ENCODE measurements at places on chromosomes 12 and 14.

- no peak for DNase-seq
Measured at GRCh38 chr14:91392623-91393303, 24.9 kb downstream of the CCDC88C start.

DNA sequence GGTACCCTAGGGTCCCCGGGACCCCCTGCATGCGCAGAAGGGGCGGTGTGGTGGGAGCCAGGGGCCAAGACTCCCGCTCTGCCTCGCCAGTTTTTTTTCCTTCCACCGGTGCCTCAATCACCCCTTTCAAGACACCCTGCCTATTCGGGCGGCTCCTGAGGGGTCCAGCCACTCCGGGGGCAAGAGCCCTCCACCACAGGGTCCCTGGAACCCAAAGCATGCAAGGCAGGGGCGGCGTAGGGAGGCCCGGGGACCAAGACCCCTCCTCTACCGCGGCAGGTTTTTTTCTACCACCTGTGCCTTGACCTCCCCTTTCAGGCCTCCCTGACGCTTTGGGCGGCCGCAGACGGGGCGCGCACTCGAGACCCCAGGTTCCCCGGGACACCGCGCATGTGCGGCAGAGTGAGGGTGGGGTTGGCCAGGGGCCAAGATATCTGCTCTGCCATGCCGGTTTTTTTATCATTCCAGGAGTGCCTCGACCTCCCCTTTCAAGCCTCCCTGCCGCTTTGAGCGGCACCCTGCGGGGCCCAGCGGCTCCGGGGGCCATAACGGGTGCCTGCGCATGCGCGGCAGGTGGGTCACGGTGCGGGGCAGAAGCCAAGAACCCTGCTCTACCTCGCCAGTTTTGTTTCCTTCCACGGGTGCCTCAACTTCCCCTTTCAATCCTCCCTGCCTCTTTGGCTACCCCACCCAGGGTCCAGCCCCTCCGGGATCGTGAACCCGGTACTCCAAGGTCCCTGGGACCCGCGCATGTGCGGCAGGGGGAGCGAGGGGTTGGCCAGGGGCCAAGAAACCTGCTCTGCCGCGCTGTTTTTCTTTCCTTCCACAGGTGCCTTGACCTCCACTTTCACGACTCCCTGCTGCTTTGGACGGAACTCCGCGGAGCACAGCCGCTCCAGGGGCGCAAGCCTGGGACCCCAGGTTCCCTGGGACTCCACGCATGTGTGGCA, 328.1 kb downstream of the ALG10 start:
- DNase-seq: no peak

DNA sequence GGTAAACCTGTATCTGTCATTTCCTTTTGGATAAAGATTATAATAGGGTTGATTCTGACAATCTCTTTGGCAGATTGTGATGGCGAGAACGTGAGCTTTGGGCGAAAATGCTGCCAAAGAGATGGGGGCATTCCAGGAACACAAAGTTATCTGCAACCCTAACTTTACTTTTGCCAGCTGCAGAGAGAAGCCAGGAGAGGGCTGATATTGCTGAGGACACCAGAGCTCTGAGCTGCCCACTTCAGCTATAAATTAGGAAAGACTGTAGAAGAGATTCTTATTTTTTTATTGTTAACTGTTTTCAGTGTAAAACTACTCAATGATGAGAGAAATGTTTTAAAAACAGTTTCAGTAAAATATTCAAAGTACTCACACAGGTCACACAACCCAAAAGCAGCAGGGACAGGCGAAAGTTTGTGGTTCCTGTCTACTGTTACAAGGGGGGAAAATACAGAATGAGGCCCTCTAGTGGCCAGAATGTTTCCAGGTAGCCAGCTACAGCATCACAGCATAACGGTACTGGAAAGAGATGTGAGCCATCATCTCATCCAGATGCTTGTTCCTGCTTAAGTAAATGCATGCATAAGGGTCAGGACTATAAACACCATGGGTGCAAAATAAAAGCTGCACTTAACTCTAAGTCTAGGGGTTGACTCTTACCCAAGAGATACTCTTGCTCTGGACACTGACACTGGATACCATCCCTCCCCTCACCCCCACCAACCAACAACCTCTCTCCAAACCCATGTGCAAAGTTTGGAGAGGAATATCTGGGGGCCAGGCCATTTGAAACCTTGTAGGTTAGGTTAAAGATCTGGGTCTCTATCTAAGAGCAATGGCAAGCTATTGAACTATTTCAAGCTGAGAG, 498.4 kb downstream of the RMST start:
- DNase-seq: peak; percentile 8

GRCh38 chr14:75794615-75795038, 133.6 kb downstream of the TTLL5 start:
- DNase-seq: peak; percentile 76

- DNase-seq: no peak
Measured at GRCh38 chr14:91516663-91517388, 6.7 kb upstream of the PPP4R3A start.

GRCh38 chr14:95946867-95947266, 70.2 kb downstream of the TUNAR start:
- DNase-seq: peak; percentile 1

DNA sequence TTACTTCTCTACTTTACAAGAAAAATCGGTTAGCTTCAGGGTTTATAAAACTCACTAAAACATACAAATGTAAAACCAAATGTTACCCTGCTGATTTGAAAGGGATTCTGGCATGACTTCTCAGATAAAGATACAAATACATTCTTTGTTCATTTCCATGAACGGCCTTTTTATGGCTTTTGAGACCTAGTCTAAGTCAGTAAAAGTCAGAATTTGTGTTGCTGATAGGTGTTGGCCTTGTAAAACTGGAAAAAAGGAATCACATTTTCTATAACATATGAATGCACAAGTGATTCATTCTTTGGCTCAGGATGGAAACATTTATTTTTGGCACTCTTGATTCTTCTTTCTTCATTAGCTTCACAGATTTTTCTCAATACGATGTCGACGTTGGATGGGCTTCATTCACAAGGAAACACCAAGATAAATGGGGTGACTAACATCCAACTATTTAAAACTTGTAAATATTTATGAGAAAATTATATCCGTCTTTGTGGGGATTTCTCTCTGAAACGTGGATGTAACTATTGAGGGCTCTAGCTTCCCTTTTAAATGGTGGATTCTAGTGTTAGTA, 27.0 kb upstream of the CPM start:
- peak; percentile 32 for DNase-seq

GRCh38 chr12:3170423-3171194, 93.4 kb downstream of the TSPAN9 start:
- DNase-seq: no peak

- DNase-seq: no peak
Measured at GRCh38 chr12:1857086-1857485, 36.7 kb downstream of the LRTM2 start.

GRCh38 chr12:3020850-3021435, 56.2 kb upstream of the TSPAN9 start:
- no peak for DNase-seq

- DNase-seq: no peak
Measured at GRCh38 chr12:47870175-47870781, 34.5 kb downstream of the VDR start.

GRCh38 chr12:67484791-67485480, 163.6 kb upstream of the DYRK2 start:
- no peak for DNase-seq

- no peak for DNase-seq
Measured at GRCh38 chr14:59481871-59482540, 2.2 kb downstream of the L3HYPDH start.

GRCh38 chr12:26832822-26833742, at the start of gene ITPR2:
Gene ITPR2, minus strand, starts transcription at chr12:26833194. Its CDS starts 413 bp downstream, at chr12:26832781.
- DNase-seq: peak; percentile 91

- DNase-seq: no peak
Measured at GRCh38 chr12:62763312-62763711, 171.6 kb downstream of the PPM1H start.
